ENCODE measurements at places on chromosomes 2 and 18.

- DNase-seq = no peak
Measured at GRCh38 chr2:11980809-11981208, 234.4 kb downstream of the LPIN1 start.

DNA sequence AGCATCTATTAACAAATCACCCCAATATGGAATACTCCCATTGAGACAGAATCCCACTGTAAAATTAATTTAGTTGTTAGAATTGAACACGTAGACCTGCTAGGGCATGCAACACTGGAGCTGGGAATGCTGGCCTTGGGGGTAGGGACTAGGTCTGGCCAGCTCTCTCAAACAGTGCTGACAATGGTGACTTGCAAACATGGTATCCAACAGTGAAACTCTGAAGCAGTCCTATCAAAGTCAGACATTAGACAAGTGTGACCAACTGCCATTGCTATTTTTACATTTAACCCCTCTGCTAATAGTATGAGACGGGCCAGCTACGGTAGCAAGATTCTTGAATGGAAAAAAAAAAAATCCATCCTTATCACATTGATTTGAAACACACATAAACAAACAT is 7.2 kb downstream of the E2F6 start:
- DNase-seq = no peak

- no peak for DNase-seq
Measured at GRCh38 chr2:65724752-65725151, 292.4 kb upstream of the SPRED2 start.

GRCh38 chr18:28063926-28064325 is 113.0 kb downstream of the CDH2 start:
- DNase-seq = no peak

DNA sequence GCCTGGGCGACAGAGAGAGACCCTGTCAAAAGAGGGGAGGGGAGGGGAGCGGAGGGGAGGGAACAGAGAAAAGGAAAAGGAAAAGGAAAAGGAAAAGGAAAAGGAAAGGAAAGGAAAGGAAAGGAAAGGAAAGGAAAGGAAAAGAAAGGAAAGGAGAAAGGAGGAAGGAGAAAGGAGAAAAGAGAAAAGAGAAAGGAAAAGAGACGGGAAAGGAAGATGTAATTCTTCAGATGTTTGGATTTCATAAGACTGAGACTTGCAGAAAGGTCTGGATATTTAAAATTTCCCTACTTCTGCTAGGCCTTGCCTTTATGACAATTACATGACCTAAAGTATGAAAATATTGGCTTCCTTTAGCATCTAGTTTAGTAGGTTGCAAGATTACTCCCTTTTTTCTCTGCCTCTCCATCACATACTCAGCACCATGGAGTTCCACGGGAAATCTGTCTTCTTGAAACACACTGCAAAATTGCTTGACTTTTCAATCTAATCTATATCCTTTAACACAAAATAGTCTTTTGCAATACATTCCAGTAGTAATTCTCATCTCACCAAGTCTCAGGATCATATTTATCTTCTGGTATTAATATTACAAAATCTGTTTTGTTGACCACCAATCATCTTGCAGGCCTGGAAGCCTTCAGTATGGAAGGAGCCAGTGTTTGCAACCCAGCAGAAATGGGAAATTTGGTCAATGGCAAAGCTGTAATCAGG is 383.5 kb downstream of the ZEB2 start:
- DNase-seq = no peak

DNA sequence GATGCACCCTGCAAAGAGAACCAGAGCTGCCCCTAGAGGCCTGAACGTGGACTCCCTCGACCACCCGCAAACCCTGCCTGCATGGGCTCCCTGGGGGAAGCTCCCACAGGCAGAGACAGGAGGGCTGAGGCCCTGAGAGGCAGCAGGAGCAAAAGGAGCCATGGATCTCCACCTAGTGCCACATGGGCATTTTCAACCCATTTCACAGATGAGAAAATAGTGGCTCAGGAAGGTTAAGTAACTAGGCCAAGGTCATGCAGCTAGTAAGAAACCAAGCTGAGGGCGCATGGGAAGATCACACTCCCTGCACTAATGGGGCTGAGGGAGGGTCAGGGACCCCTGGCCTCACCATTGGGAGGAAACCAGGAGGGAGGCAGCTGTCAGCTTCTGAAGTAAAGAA is 271.7 kb upstream of the RAB6C start:
- DNase-seq = no peak

Measured in stimulated activated CD4-positive, alpha-beta T cell treated with anti-CD3 and anti-CD28 coated beads, Interleukin-1b, Interleukin-23, amount 100 ng/mL, for 1 hour (primary cell).